C1 segment of cervical spinal cord (tissue), 14 donors: ENCODE measurements at places on chromosomes 6 and 20.

- no peak for DNase-seq
These were observed 161.6 kb upstream of the TNFAIP3 start for GRCh38 chr6:137705160-137706082.

DNA sequence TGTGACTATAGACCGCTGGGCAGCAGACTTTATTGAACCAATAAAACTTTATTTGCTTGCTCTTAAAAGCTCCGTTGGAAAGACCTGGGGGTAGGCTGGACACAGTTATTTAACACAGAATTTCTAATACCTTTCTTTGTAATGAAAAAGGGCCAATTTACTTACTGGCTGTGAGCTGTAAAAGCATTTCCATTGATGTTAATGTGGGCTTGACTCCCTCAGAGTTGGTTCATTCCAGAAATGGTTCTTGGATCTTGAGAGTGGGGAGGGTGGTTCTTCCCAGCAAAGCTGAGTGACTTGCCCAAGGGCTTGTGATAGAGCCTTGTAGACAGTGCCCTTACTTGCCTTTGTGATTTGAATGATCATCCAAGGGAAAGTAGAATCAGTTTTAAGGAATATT, 100.6 kb downstream of the SOX4 start:
- no peak for DNase-seq

- DNase-seq: no peak
These were observed 1.7 kb upstream of the NKX2-2 start for GRCh38 chr20:21515300-21516179.

GRCh38 chr6:36350681-36351571, 14.2 kb upstream of the BNIP5 start:
- no peak for DNase-seq

DNA sequence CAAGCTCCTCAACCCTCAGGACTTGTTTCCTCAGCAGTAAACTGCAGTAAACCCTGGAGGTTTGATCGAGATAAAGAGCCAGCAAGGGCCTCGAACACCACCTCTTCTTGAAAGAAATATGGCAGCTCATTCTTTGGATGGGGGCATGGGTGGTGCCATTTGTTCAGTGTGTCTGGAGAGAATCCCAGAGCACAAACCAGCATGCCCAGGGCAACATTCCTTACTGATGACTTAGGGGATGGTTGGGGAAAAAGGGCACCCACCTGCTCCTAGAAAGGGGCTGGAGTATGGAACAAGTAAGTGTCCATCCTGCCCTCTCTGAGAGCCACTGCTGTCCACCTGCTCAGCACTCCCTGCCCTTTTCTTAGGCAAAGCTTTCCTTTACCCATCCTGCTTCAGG, 31.3 kb upstream of the ZFAND3 start:
- DNase-seq: no peak

- no peak for DNase-seq
These were observed 272.5 kb upstream of the SGK1 start for GRCh38 chr6:134590449-134590848.

- DNase-seq: no peak
These were observed 125.3 kb upstream of the PLCB4 start for GRCh38 chr20:8943631-8944030.

- DNase-seq: no peak
These were observed 21.5 kb upstream of the MRGBP start for GRCh38 chr20:62774762-62775161.

GRCh38 chr6:87222676-87223075, 67.3 kb downstream of the ZNF292 start:
- no peak for DNase-seq

- no peak for DNase-seq
These were observed 175.6 kb downstream of the TBC1D7 start for GRCh38 chr6:13152764-13153163.

- DNase-seq: no peak
These were observed 6.7 kb downstream of the PRDM13 start for GRCh38 chr6:99613409-99613704.
